ENCODE measurements at places on chromosomes 12 and 14.
A peak's percentile ranks its signal among the peaks of the same experiment; 100 is the strongest.

DNA sequence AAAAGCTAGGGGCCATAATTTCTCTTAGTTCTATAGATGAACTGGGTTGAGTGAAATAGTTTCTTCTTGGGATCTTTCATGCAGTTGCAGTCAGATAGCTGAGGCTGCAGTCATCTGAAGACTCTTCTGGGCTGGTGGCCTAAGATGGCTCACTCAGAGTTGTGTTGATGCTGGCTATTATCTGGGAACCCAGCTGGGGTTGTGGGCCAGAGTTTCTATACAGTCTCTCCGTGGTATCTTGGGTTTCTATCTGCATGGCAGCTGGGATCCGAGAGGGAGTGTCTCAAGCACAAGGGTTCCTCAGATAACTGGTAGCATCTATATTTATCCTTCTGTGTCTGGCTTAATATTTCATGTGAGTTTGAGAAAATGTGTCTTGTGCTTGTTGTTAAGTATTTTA, 21.1 kb downstream of the AVPR1A start:
- no peak for DNase-seq

DNA sequence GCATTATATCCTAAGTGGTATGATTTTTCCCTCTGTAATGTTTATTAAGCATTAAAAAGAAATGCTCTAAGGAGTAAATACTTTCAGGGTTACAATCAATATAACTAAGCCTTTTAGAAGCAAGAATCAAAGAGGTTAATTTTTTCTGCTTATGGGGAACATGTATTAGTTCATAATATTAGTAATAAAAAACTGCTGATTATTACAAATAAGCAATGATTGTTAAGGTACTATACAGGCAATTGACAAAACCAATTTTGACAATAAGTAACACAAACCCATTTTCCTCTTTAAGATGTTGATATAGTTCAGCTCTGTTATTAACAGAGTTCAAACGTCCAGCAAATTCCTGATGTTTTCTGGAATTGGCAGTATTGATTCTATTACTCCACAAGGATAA, 31.8 kb downstream of the INTS13 start:
- DNase-seq = no peak

DNA sequence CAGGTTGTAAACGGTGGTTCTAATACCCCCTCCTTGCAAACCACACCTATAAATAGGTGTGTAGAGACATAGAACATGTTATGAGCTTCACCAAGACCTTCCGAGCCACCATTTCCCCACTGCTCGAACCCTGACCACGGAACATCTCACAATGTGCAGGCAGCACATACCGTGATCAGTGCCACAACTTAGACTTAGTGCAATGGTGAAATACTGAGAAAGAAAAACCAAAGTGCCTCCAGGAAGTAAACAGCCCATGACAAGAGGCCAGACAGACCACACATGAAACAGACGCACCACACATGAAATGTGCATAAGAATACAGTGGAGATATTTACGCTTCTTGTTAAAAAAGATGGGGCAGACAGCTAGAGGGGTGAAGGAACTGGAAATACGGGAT, 166.9 kb upstream of the CCND2 start:
- no peak for DNase-seq

- DNase-seq = no peak
These were observed 220.2 kb upstream of the SLC16A7 start for GRCh38 chr12:59375633-59376032.

GRCh38 chr12:38823738-38824137, 81.7 kb downstream of the CPNE8 start:
- peak; percentile 14 for DNase-seq

DNA sequence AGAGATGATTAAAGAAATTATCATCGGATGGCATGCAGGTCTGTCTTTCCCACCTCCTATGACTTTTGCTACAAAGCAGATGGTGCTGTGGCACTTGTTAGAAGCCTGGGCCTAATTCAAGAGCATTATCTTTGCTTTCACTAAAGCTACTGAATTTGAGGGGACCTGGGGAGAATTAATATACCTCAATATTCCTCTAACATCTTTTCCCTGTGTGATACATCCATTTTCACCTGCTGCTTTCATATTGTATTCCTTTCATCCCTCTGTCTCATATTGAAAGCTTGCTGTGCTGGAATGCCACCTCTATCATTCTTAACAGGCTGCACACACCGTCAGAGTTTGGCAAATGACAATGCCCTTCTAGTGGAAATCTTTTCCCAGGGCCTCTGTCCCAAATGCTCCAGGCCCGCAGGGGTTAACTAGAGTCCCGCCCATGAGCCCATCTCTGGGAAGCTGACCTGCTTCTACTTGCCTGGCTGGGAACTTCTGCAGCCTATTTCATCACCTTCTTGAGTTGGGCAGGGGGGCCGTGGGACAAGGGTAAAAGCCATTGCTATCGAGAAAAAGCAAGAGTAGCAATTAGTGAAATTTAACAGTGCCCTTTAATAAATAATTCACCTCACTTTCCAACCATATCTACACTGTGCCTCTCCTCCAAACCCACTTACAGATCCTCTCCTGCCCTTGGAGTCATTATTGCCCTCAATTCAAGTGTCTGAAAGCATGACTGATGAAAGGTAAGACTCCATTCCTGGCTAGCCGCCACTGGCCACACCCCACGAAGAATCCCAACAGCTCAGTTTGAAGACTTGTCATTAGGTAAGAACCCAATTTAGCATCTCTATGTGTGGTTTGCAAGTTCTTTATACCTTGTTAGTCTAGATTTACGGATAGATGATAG, 126.7 kb upstream of the BTG1 start:
- DNase-seq = no peak

DNA sequence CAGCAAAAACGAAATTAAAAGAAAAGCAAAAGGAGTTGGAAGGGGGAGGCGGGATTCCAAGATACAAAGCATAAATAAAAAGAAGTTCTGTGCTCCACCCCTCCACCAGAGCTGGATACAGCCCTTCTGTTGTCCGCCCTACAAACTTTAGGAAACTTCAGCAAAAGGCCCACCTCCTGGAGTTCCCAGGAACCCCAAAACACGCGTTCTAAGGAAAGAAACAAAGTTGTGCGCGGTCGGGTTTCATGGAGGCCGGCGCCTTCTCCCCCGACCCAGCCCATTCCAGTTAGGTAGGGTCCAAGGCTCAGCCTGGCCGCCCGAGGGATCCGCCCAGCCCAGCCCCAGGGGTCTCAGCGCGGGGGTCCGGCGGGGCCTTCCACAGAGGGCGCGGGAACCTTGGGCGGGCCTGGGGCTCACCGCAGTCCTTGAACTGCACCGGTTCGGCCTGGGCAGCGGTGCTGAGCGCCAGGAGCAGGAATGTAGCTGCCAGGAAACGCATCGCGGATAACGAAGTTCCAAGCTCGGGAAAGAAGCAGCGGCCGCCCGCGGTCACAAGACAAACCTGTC, at the start of gene NPC2:
NPC2 (minus strand) TSS at position 530 of the 567 bp plus-strand sequence; CDS start at position 499, 31 bp downstream.
- no peak for DNase-seq

DNA sequence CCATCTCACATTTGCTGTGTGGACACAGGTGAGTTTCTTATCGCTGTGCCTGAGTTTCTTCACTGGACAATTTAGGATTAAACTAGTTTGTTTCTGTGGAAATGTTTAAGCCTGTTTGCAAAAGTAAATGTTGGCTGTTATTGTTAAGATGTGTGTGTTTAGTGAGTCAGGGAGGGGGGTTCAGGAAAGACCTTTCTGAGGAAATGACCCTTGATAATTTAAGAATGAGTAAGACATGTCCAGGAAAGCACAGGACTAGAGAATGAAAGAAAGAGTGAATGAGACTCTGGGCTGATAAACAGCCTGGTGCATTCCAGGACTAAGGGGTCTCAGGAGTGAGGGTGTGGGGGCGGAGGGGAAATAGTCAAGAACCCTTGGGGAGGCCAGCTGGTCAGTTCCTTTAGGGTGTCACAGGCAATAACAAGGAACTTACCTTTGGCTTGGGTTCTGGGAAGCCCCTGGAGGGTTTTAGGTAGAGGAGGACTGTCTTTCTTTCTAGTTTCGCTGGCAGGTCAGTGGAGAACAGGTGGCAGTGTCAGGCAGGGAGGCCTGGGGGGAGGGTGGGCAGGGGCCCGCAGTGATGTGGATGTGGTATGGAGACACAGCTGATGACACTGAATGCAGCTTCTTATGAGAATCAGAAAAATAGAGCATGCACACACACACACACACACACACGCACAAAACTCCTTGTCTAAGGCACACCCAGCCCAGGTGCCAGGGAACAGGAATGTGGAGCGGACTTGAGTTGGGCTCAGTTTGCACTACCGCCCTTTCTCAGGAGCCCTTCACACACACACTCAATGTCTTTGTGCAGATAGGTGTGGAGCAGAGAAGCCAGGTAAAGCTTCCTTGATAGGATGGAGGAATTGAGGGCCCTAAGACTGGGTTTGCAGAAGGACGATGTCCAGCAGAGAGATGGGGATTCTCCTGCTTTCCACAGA, 1005.5 kb downstream of the VRK1 start:
- DNase-seq = peak; percentile 7

DNA sequence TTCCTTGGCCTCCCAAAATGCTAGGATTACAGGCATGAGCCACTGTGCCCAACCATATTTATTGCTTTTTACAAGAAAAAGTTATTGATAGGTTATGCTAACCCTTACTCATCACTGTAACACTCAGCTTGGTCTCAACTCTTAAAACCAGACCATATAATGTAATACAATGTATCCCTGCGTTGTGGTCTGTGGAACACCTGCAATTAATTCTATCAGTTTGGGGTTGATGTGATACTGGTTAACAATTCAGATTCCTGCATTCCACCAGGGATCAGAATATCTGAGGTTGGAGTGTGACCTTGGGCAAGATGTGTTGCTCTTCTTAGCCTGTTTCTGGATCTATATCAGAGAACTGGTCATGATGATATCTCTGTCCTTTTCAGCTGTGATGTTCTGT, 419.0 kb downstream of the RAD51B start:
- no peak for DNase-seq

DNA sequence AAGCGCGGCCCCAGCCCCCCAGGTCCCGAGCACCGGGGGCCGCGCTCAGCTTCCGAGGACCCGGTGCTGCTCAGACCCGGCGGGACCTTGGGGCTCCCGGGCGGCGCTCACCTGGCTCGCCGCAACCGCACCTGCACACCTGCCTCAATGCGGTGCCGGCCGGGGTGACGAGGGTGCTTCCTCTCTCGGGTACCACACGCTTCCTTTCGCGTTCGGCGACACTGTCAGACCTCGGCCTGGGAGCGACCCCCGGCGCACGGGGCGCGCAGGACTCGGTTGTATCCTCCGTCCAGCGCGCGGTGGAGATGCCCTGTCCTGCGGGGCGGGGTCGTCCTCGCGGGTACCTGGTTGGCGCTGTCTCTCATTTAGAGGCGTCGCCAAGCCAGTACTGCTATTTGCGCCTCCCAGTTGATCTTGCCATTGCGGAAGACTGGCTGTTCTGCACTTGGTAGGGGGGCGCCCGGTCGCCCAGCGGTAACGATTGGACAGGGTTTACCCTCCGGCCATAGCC, 718 bp downstream of the PACS2 start:
- DNase-seq = no peak

DNA sequence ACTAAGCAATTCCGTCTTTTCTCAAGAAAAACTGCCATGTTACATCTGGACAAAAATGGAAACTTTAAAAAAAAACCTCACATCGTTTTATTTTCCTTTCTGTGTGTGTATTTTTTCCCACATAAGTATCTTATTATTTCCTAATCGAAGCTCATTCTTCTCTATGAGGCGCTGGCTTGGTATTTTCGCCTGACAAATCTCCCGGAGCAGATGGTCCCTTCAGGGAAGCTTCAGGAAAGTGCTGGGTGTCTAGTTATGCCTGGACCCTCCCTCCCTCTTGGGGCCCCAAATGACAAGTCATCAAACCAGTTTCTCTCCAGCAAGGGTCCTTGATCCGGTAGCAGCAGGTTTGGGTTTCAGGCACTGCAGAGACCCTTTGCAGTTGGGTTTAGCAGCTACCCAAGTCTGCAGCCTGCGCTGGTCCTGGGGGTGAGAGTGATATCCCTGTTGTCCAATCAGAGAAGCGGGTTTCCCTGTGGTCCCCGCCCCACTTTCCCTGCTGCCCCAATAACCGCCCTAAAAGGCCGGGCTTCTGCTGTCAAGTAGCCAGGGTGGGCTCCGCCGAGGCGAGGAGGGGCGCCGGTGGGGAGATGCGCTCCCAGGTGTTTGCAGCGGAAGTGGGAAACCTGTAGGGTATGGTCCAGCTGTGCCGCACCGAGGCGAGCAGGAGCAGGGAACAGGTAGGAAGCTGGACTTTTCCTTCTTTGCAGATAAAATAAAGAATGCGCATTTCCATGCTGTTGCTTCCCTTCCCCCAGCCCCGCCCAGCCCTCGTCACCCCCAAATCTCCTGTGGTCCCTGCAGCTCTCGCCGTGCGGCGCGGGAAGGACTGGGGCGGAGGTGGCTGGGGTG, at the start of gene CNTN1:
CNTN1 (plus strand) TSS at position 527 of the 852 bp plus-strand sequence.
- DNase-seq = no peak

- DNase-seq = no peak
These were observed 21.8 kb upstream of the WSCD2 start for GRCh38 chr12:108107293-108107692.

DNA sequence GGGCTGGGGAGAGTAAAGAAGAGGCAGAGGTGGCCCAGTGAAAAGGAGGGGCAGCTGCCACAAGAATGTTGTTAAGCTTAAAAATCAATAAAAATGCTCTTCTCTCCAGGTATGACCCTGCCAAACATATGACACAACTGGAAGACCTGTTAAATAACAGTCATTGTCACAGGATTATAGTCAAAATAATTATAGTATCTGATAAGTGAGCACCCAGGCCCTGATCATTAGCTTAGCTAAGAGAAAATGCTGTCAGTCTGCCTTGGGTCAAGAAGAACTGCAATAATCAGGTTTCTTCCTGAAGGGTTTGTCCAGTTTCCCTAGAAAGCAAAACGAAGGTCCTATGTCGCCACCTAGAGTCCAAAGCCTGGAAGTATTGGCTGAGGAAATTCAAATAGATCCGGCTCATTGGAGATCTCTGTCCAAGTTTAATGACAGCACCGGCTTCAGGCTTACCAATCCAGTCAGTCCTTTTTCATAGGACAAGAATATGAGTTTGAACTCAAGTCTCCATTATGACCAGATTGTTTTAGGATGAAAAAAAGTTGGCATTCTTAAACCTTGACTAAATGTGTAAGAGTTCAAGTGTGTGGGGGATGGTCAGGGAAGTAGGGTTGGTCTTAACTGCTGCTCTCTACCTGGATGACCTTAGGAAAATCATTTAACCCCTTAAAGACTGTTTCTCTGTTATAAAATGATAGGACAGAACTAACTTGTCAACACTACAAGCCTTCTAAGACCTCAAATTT, 22.5 kb upstream of the NKX2-8 start:
- DNase-seq = peak; percentile 62
